Epithelial cell of esophagus (primary cell): ENCODE measurements at places on chromosomes 6 and 20.
A peak's percentile ranks its signal among the peaks of the same experiment; 100 is the strongest.

DNA sequence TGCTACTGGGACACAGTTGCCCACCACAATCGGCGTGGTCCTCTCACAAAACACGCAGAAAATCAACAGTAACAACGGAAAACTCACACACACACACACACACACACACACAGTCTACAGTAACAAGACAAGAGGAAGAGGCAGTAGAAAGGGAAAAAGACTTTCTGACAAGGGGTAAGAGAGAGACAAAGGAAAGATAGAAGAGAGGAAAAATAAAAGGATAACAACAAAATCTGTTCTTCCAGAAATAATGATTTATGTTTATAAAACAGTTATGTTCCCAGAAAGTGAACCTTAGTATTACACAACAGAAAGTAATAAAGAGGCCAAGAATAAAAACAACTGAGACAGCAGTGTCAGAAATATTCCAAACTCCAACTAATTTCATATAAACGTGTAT, 2.9 kb downstream of the RANBP9 start:
- DNase-seq = no peak

DNA sequence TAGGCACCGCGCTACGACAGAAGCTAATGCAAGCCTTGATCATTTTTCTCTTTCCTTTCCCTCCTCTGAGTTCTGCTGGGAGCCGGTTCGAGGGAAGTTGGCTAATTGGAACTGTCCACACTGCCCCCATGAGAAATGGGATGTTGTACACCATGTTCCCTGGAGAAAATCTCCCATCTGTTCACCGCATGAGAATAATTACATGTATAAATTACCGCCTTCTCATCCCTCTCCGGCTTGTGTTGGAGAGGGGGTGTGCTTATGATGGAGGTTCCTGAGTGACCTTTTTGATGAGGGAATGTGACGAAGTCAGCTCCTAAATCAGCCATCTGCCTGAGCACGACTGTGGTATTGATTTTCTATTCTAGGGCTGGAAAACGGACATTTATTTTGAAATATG, 320.2 kb upstream of the SULF2 start:
- no peak for DNase-seq

GRCh38 chr6:131292145-131292938, 157.1 kb downstream of the AKAP7 start:
- no peak for DNase-seq

DNA sequence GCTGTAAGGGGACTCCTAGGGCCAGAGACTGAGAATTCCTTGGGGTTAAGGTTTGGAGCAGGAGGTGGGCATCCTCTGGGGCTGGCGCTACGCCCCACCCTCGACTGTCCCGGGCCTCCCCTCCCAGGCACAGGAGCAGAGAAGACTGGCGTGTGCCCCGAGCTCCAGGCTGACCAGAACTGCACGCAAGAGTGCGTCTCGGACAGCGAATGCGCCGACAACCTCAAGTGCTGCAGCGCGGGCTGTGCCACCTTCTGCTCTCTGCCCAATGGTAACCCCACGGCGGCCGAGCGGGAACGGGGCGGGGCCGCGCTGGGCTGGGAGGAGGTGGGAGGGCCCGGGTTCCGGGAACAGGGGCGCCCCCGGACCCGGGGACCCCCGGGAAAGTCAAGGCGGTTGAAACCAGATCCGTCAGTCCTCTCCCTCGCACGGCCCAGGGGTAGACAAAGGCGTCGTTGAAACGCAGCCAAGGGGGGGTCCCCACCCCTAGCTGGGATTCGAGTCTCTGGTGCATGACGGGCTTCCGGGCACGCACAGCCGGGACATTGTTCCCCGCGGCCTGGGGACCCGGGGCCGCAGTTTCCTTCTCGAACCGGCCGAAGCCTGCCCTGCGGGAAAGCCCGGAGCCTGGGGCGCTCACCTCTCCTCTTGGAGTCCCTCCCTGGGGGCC, 844 bp downstream of the WFDC2 start:
- DNase-seq = peak; percentile 26

DNA sequence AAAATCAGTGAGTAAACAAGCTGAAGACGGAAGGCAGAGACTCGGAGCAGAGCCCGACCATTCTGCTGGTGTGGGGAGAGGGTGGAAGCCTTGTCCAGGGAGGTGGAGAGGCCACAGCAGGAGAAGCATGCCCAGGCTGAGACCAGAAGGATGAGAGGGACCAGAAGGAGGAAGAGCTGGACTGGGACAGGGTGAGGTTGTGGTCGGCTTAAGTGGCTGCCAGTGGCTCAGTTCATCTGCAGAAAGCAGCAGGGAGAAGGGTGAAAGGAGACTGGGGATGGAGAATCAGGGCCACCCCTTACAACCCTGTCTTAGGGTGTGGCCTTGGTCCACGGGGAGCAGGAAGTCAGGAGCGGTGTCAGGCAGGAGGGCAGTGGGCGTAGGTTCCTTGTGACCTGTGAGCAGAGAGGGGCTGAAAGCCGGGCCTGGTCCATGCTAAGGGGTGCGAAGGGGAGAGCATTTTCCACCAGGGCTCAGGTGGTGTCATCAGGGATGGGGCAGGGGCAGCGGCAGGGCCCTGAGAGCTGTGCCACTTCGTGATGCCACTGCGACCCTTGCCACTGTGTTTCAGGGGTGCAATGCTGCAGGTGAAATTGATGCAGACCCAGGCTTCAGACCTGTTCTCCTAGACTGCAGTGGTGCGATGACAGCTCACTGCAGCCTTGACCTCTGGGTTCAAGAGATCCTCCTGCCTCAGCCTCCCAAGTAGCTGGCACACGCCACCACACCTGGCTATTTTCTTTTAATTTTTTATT, 81.1 kb downstream of the TTLL2 start:
- DNase-seq = no peak

DNA sequence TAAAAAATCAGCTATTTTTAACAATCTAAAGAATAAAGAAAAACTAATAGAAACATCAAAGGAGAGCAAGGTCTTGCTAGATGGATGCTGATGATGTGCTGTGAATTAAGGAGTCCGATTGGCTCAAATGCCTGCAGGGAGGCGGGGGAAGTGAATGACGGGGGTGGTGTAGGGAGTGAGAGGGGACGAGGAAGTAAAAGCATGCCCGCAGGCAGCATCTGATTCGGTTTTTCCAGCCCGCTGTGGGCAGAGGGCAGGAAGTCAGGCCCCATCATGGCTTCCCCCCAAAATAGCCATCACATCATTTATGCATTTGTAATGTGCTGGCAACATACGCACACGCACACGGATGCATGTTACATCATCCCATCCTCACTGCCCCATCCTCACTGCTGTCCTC, 10.3 kb downstream of the RSPO4 start:
- no peak for DNase-seq

DNA sequence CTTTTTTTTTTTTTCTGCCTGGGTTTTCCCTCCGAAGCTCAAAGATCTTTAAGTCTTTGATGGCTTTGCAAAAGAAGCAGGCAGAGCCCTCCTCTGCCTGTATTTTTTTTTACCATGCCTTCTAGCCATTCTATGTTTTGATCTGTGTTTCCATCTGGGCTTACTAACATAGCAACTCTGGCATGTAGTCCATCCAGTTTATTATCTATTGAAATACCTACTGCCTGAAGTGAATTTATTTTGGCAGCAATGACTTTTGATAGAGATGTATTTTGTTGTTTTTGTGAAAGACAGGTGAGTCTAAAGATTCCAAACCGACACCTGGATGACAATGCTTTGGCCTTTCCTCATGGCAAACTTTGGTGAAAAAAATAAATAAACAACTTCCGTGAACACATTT, 1157.7 kb upstream of the MAP3K7 start:
- DNase-seq = peak; percentile 9

DNA sequence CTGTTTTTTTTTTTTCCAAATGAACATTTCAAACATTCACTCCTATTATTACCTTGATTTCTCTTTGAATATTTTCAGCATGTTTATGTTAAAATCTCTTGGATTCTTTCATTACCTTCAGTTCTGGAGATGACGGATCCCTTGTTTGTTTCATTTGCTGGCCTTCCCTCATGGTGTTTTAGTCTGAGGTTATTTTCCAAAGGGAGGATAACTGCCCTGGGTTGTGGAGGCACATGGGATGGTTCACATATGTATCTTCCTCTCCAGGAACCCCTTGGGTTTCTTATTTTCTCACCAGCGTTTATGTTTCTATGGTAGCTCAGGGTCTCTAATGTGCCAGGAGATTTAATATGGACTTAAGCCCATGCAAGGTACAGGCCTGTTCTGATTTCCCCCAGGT, 36.3 kb downstream of the ECT2L start:
- no peak for DNase-seq

GRCh38 chr6:24581084-24581669, 64.8 kb downstream of the KIAA0319 start:
- DNase-seq = peak; percentile 72

- no peak for DNase-seq
These were observed 22.8 kb upstream of the FAM83C start for GRCh38 chr20:35314816-35315631.

GRCh38 chr20:16590041-16590633, 16.9 kb upstream of the KIF16B start:
- DNase-seq = no peak

- DNase-seq = no peak
These were observed 103.6 kb downstream of the GMDS start for GRCh38 chr6:2141644-2142290.

GRCh38 chr6:165847407-165848085, 184.5 kb upstream of the PDE10A start:
- no peak for DNase-seq

- DNase-seq = no peak
These were observed 11.7 kb downstream of the SLC23A2 start for GRCh38 chr20:4989570-4989969.

- DNase-seq = no peak
These were observed 6.4 kb upstream of the NCOA7 start for GRCh38 chr6:125784365-125784764.

- no peak for DNase-seq
These were observed 194.4 kb downstream of the BMP7 start for GRCh38 chr20:57071954-57072583.

- DNase-seq = peak; percentile 42
These were observed 883 bp upstream of the DBNDD2 start for GRCh38 chr20:45407067-45407745.

DNA sequence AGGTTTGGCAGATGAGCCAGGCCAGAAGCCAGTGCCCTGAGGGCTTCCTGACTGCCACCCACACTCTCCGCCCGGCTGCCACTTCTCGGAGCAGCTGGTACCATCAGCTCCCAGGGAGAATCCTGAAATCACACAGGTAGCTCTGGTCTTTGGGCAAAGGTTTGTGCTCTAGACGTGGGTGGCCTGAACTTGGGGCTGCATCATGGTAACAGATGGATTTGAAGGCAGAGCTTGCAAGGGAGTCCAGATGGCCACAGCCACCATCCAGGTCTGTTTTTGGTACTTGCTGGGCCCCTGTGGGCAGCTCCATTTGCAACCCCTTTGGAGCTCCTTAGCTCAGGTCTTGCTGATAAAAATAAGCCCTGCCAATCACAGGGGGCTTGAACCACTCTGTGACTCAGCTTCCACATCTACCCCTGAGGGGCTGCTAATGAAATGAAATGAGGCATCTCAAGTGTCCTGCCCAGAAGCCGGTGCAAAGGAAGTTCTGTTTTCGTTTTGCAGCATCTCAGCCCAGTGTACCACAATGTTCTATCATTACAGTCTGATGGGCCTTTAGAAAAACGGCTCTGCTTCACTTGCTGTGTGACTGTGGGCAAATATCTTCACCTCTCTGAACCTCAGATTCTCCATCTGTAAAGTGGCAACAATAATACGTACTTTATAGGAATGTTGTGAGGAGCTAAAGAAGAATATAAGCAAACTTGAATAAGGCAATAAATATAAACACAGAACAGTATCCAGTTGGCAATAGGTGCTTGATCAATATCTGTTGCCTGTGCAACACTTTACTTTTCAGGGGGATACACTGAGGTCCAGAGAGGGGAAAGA, 25.1 kb upstream of the CDH22 start:
- DNase-seq = no peak

DNA sequence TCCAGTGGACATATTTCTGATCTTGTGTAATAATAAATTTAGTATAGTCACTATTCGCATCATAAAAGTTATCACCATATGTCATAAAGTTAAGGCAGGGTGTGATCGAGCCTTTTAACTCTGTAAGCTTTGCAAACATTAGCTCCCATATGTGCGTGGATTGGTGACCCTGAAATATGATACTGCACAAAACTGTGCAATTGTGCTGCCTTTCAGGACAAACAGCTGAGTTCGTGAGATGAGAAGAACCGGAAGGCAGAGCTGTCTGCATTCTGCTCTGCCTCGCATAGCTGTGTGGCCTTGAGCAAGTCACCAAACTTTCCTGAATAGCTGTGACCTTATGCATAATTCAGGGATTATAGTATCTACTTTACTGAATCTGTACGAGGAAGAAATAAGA, 3.2 kb upstream of the PLEKHG1 start:
- DNase-seq = no peak

GRCh38 chr20:45842169-45842812, 8.7 kb downstream of the SNX21 start:
- no peak for DNase-seq

GRCh38 chr6:144469144-144469575, 184.0 kb downstream of the UTRN start:
- DNase-seq = no peak

DNA sequence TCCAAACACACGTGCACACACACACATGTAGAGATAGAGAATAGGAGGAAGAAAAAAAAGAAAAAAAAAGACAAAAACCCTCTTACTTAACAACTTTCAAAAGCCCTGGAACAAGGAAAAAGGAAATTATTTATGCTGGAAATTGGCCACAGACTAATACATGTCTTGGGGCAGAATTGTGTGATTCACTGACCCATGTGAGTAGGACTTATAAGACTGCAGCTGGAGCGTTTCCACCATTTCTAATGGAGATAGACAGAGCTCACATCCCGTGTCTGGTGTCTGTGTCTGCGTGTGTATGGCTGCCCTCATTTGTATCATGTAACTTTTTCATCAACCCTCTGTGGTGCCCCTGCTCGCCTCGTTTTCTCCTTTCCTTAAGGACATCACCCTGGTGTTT, 99.8 kb upstream of the PDE10A start:
- peak; percentile 46 for DNase-seq

DNA sequence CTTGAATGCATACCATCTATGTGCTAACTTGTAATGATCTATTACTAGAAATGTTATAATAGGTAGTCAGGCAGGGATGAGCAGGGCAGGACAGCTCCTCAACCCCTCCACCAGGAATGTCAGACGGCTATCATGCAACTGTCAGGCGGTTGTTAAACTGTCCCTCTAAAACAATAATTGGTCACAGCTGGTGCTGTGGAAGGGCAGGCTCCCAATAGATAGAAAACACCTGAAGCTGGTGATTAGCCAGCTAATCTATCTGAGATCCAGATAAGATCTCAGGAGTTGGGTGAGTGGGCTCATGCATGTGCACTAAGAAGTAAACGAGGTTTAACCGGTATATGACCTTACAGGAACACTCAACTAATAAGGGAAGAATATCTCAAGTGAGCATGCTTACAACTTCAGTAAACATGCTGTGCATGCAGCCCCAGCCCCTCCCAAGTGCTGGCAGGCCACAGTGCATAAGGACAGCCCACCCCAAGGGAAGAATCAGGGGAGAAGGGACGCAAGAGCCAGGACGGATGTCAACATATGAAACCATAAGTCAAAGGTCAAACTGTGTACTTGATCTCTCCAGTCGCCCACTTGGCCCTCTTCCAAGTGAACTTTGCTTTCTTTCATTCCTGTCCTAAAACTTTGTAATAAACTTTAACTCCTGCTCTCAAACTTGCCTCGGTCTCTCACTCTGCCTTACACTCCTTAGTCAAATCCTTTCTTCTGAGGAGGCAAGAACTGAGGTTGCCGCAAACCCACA, 566.2 kb upstream of the NRSN1 start:
- no peak for DNase-seq
